ENCODE measurements at places on chromosomes 5 and 9. TPM values are rescaled to one million over a fixed set of nuclear protein-coding genes. Genes with fewer than 3 reads are reported as not detected.

GRCh38 chr9:20784196-20784595, 100.1 kb downstream of the FOCAD start:
- DNase-seq = no peak

GRCh38 chr5:130777794-130778193, 387.3 kb downstream of the HINT1 start:
- DNase-seq = no peak

DNA sequence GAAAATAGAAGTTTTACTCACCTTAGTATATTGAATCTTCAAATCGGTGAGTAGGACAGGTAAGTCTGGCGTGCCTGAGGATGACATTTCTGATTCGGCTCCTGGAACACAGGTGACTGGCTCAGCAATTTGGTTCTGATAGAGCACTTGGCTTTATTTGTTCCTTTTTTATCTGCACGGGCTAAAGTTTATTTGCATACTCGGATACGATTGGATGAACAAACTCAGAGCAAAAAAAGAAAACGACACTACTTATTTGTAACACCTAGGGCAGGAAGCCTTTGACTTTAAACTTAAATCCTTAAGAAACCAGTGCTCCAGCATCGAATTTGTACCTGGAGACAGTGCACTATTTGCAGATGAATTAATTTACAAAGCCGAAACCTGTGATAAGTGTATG, at the start of gene ALDH1A1:
Gene ALDH1A1 (minus strand): TSS at position 140 of the 400 bp plus-strand sequence. CDS start 53 bp downstream, at position 87.
- peak; percentile 43 for DNase-seq

GRM6 gene
- not detected for total RNA-seq
